Dorsolateral prefrontal cortex (tissue), 122 donors: ENCODE measurements at places on chromosomes 12 and 14.
A peak's percentile ranks its signal among the peaks of the same experiment; 100 is the strongest.

DNA sequence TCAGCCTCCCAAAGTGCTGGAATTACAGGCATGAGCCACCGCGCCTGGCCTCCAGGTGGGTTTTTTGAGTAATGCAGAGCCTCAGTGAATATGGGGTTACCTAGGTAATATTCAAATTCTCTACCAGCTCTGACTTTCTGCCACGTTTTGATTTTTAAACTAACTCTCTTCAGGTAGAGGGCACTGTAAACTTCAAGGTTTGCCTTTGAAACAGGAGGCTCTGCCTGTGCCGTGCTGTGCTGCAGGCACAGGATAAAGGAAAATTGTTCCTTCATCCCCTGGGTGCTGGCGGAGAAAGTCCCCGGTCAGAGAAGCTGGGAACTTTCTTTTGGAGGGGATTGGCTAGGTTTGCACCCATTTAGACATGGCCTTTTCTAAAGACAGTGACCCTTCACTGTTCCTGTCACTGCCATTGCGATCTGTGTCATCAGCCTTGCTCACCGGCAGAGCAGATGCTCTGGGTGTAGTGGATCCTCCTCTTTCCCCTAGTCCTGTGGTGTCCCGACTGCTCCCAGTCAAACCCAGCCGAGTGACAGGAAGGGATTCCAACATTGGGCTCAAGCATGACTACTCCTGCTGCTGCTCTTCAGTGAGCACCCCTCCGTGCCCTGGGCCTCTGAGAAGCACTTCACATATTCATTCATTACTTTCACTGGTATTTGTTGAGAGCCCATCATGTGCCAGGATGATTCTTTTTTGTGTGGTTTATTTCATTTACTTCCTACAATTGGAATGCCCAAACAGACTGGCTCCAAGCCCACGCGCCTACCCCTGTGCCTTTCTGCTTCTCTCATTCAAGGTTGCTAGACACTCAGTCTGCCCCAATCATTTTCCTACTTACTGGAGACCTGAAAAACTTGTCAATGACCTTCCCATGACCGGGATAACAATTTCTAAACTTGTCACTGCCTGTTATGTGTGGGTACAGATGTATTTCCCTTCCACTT, 103.6 kb downstream of the TMEM30B start:
- no peak for DNase-seq

GRCh38 chr14:85858634-85859033, 328.7 kb downstream of the FLRT2 start:
- no peak for DNase-seq

DNA sequence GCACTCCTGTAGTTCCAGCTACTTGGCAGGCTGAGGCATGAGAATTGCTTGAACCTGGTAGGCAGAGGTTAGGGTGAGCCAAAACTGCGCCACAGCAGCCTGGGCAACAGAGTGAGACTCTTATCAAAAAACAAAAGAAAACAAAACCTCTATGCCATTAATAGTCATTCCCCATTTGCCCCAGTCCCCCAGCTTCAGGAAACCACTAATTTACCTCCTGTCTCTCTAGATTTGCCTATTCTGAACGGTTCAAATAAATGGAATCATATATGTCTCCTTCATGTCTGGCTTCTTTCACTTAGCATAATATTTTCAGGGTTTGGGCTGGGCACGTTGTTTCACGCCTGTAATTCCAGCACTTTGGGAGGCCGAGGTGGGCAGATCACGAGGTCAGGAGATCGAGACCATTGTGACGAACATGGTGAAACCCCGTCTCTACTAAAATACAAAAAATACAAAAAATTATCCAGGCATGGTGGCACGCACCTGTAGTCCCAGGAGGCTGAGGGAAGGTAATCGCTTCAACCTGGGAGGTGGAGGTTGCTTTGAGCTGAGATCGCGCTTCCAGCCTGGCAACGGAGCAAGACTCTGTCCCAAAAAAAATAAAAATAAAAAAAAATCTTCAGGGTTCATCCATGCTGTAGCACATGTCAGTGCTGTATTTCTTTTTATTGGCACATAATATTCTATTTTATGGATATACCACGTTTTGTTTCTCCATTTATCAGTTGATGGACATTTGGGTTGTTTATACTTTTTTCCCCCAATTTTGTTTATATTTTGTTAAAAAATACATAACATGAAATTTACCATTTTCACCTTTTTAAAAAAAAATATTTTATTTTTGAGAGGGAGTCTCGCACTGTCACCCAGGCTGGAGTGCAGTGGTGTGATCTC, 31.9 kb downstream of the KNTC1 start:
- no peak for DNase-seq

DNA sequence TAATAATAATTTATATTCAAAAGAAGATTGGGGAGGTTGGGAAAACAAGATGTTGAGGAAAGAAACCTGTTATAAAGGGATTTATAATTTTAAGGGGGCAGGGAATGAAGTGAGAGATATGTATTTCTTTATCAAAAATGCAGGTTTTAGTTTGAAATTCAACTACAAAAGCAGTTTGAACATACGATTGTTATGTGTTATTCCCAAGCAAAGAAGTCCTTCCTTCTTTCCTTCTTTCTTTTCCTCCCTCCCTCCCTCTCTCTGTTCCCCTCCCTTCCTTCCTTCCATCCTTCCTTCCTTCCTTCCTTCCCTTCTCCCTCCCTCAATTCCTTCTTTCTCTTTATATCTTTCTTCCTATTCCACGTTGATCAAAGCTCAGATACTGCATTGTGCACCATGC, 173.3 kb downstream of the NOVA1 start:
- DNase-seq: no peak

GRCh38 chr14:55556929-55557623, 22.9 kb upstream of the KTN1 start:
- peak; percentile 39 for DNase-seq

- DNase-seq: no peak
Observed at GRCh38 chr14:51926449-51926848, 62.9 kb upstream of the RTRAF start.

GRCh38 chr12:124727264-124727800, 136.3 kb downstream of the SCARB1 start:
- DNase-seq: peak; percentile 61

DNA sequence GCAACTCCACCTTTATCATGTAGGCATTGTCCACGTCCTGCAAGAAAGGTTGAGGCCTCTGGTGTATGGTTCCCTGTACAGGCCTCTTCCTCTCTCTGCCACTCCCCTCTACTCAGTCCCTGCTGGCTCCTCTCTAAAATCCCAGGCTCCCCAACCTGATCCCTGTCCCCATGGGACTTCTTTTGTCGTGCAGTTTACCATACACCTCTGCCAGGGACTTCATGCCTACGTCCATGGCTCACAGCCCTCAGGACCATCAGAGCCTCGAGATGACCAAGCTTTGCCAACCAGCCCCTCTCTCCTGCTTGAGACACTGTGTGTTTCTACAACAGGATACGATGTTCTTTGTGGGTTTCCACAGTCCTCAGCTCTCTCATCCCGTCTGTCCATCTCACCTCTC, 2.9 kb downstream of the KRT2 start:
- no peak for DNase-seq
